Natural killer cell treated with Interleukin-12 subunit alpha and Interleukin-12 subunit beta and Interleukin-15 and Interleukin-18, amount 100 ng/mL, for 72 hours (primary cell): ENCODE measurements at places on chromosomes 3 and 15. TPM values are rescaled to one million over a fixed set of nuclear protein-coding genes. Genes with fewer than 3 reads are reported as not detected.

The AP3S2 gene
- 34.4 TPM for total RNA-seq

The HLTF gene
- 19.2 TPM for total RNA-seq

The PLIN1 gene
- 1.0 TPM for total RNA-seq

The SOX14 gene
- total RNA-seq, result not detected

The FETUB gene
- total RNA-seq, result not detected

DNA sequence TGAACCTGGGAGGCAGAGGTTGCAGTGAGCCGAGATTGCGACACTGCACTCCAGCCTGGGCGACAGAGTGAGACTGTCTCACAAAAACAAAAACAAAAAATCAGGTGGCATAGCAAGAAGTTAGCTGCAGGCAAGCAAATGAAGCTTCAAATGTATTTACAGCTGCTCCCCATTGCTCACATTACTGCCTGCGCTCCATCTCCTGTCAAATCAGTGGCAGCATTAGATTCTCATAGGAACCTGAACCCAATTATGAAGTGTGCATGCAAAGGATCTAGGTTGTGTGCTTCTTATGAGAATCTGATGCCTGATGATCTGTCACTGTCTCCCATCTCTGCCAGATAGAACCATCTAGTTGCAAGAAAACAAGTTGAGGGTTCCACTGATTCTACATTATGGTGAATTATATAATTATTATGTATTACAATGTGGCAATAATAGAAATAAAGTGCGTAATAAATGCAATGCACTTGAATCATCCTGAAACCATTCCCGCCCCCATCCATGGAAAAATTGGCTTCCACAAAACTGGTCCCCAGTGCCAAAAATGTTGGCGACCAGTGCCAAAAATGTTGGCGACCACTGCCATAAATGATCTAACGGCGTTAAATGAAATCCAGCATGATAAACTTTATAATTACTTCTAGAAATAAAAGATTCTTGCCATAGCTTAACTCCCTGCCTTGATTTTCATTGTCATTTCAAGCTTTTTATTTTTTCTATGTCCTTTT, 616.7 kb upstream of the NAALADL2 start:
- no peak overlapping the region for H3K27ac ChIP-seq
- no peak overlapping the region for H3K4me3 ChIP-seq
- no peaks in the 10 kb centered on the region for H3K36me3 ChIP-seq
- no peaks in the 10 kb centered on the region for H3K27me3 ChIP-seq
- no peak for DNase-seq

DNA sequence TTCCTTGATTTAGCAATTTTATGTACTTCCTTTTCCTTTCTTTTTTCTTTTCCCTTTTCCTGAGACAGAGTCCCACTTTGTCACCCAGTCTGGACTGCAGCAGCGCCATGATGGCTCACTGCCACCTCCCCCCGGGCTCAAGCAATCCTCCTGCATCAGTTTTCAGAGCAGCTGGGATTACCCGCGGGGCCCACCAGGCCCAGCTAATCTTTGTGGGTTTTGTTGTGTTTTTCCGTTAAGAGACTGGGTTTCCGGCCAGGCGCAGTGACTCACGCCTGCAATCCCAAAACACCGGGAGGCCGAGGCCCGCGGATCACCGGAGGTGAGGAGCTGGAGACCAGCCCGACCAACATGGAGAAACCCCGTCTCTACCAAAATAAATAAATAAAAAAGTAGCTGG, 17.7 kb downstream of the GOLGA8S start:
- no peak for DNase-seq
- no peaks in the 10 kb centered on the region for H3K36me3 ChIP-seq
- no peak overlapping the region for H3K4me3 ChIP-seq
- no peaks in the 10 kb centered on the region for H3K4me1 ChIP-seq
- H3K27ac ChIP-seq, result no peak overlapping the region

GRCh38 chr3:190566043-190566933, 52.4 kb downstream of the IL1RAP start:
- peak overlapping the region; percentile 51 for H3K4me3 ChIP-seq
- H3K4me1 ChIP-seq, result peaks cover 23% of the 10 kb centered on the region
- peak; percentile 89 for DNase-seq
- H3K36me3 ChIP-seq, result peaks cover 14% of the 10 kb centered on the region
- peak overlapping the region; percentile 79 for H3K27ac ChIP-seq

DNA sequence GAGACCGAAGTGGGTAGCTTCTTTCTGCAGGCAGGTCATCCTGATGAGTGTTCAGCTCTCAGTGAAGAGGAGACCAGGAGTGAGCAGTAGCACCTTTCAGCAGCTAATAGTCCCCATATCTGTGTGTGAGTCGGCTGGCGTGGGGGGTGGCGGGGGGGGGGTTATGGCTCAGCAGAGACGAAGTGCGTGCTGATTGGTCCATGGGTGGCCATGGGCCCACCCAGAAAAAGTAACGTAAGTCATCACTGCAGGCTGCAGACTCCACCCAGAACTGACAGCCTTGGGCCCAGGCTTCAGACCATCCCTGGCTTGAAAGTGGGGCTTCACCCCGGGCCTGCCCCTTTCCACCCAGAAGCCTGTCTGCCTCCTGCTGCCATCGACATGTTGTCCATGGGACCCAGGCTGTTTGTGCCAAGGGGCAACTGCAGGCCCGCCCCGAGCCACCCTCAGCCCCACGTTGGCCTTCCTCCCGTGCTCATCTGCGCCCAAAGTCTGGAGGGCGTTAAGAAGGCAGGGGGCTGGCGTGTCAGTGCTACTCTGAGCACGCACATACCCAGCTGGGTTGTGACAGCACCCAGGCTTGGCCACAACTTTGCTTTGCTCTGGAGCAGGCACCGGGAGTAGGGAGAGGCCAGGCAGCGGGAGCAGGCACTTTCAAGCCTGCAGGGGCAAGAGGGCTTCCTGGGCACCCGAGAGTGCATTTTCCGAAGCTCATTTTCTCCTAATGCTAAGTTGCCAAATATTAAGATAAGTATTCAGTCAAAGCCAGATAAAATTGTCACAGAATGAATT, 511.7 kb upstream of the CDIN1 start:
- H3K4me1 ChIP-seq, result no peaks in the 10 kb centered on the region
- H3K4me3 ChIP-seq, result no peak overlapping the region
- no peaks in the 10 kb centered on the region for H3K36me3 ChIP-seq
- no peaks in the 10 kb centered on the region for H3K27me3 ChIP-seq

DNA sequence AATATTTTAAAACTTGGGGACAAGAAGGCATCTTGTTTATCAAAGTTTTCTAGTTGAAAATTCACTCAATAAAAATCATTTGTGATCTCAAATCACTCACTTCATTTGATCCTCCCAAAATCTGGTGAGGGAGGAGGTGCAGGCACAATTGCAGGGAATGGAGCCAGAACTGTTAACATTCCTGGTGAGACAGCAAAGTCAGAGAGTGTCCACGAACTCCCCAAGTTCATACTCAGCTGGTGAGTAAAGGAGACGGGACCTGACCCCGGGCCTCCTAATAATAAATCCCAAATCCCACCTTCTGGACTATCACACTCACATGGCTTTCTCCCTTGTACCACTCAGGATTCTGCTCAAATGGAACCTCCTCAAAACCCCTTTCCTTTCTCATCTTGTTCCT, 252.3 kb upstream of the LRTM1 start:
- no peaks in the 10 kb centered on the region for H3K4me1 ChIP-seq
- H3K36me3 ChIP-seq, result no peaks in the 10 kb centered on the region
- H3K4me3 ChIP-seq, result no peak overlapping the region
- no peak for DNase-seq

GRCh38 chr15:55060836-55061235, 135.9 kb downstream of the RSL24D1 start:
- no peak overlapping the region for H3K27ac ChIP-seq
- no peak overlapping the region for H3K4me3 ChIP-seq
- peaks cover 31% of the 10 kb centered on the region for H3K27me3 ChIP-seq
- H3K36me3 ChIP-seq, result peaks cover 17% of the 10 kb centered on the region

- H3K4me3 ChIP-seq, result no peak overlapping the region
- no peak overlapping the region for H3K27ac ChIP-seq
Measured at GRCh38 chr3:149596134-149596770, 61.6 kb downstream of the WWTR1 start.

GRCh38 chr3:42960282-42960681, 18.8 kb upstream of the GASK1A start:
- peaks cover 2% of the 10 kb centered on the region for H3K4me1 ChIP-seq
- peaks cover 15% of the 10 kb centered on the region for H3K27me3 ChIP-seq
- H3K27ac ChIP-seq, result no peak overlapping the region
- DNase-seq, result no peak

GRCh38 chr15:68197661-68198437, 7.3 kb downstream of the CALML4 start:
- H3K4me1 ChIP-seq, result peaks cover 20% of the 10 kb centered on the region
- no peaks in the 10 kb centered on the region for H3K27me3 ChIP-seq
- no peak for DNase-seq

DNA sequence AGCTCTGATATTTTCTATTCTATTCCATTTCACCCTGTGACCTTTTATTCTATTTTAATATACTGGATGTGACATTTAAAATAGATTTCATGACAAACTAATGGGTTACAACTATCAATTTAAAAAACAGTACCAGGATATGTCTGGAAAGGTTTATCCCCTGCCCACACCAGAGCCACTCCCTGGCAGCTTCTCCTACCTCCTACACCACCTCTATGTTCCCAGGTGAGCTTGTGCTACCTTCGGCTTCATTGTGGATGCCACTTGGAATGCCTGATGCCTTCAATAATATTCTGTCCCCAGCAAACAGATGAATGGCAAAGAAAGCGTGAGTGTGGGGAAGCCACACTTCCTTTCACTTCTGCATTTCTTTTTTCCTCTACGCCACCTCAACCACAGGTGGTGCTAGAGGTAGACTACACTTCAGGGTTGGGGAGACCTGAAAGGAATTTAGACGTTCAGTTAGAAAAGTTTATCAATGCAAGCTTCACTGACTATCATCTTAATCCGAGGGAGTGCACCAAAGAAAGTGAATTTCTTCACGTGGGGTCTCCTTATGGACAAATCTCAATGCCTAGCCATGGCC, 213.0 kb downstream of the SSR3 start:
- H3K36me3 ChIP-seq, result no peaks in the 10 kb centered on the region
- H3K4me3 ChIP-seq, result no peak overlapping the region
- DNase-seq, result no peak
- no peaks in the 10 kb centered on the region for H3K4me1 ChIP-seq
- H3K27me3 ChIP-seq, result peaks cover 22% of the 10 kb centered on the region
- no peak overlapping the region for H3K27ac ChIP-seq
